ENCODE measurements at places on chromosomes 1 and 21. TPM values are rescaled to one million over a fixed set of nuclear protein-coding genes. Genes with fewer than 3 reads are reported as not detected.
A peak's percentile ranks its signal among the peaks of the same experiment; 100 is the strongest.

DNA sequence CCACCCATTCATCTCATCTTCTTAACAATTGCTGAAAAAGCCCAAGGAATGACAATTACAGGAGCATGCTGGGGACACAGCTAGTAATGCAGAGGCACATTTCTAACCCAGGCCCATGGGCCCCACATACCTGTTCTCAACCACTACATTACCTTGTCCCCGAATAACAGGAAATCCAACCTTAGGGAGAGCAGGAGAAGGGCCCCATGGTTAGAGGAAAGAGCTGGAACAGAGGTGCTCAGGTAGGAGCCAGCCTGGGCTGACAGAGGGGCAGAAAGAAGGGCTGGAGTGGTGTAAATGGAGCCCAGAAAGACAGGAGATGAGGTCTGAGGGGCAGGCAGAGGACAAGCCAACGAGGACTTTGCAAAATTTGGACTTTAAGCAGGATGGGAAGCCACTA lies 11.4 kb upstream of the S100A8 start:
- no peak for DNase-seq

- no peak for DNase-seq
Observed at GRCh38 chr1:198630863-198631262, 8.0 kb upstream of the PTPRC start.

DNA sequence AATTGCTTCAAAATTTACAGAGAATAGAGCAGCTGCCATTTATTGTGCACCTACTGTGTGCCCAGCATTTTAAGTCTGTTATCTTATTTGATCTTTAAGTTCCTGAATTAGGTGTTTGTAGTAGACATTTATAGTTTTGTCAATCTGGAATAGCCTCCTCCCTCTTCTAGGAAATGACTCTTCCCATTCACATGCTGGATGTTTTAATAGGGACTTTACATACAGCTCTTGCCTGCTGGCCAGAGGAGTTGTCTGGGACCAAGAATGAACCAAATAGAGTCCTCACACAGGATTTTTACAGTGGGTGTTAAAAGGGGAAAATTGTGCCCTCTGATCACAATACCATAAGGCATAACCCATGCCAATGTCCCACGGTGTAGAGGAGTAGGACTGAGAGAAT lies 367.1 kb downstream of the PDE4B start:
- no peak for DNase-seq

- DNase-seq = peak; percentile 43
Observed at GRCh38 chr1:93322349-93322748, 23.4 kb upstream of the DR1 start.

DNA sequence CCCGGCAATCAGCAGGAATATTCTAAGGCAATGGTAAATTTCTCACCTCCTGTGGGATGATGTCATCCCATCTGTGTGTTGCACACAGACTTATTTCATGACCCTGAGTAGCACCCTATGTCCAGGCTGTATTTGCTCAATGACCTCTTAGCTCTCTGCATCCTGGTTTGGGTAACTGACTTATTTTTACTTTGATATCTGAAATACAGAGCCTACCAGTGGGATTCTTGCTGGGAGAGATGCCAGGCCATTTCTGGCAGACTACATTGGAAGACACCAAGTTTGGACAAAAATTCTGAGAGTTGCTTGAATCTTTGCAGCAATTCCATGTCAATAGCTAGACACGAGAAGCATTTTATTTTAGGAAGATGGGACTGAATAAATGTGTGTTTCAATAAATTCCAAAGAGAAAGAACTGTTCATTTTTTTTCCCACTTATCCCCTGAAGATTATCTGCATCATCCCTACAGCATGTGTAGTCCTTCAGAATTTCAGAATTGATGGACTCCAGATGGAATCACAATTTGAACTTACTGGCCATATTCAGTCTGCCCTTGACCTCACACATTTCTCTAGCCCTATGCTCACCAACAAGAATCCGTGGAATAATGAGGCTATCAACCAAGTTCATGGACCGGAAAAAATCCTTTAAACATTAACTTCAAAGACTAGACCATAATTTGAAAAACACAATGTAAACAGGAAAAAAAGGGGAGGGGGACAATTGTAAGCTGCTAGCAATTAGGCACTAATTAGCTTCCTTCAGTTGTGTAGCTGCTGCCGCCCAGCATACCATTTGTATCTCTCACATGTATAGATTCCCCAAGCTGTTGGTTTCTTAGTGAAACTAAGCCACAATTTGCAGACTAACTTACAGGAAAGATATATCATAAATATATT lies 226.5 kb downstream of the HMCN1 start:
- DNase-seq = peak; percentile 54

- DNase-seq = no peak
Observed at GRCh38 chr1:235101558-235102258, 26.9 kb downstream of the TOMM20 start.

DNA sequence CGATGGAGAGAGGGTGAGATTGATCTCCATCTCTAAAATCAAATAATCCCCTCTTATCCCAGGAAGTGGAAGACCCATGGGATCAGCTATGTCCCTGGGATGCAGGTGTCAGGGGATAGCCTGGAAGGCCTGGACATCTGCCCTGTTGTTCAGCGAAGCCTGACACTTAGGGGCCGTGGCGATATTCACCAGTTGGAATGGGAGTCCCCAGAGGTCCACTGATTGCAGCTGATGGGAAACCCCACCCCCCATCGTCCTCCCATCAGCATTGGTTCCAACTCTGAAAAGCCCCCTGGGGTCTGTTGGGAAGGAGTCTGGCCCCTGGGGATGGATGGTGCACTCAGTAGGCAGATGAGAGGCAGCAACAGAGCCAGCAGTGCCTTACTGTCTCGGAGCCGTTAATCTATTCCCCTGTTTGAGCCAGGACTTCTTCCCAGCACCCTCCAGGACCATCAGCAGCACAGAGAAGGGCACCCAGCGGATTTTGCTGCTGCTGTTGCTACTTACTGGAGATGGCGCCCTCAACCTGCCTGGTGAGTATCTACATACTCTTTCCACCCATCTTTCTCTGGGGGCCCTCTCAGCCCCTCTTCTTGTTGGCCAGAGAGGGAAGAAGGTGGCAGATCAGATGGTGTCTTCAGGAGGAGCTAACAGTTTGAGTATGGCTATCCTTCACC lies 13.4 kb downstream of the CATSPER4 start:
- no peak for DNase-seq

The LRRC3 gene
- total RNA-seq = 2.4 TPM

DNA sequence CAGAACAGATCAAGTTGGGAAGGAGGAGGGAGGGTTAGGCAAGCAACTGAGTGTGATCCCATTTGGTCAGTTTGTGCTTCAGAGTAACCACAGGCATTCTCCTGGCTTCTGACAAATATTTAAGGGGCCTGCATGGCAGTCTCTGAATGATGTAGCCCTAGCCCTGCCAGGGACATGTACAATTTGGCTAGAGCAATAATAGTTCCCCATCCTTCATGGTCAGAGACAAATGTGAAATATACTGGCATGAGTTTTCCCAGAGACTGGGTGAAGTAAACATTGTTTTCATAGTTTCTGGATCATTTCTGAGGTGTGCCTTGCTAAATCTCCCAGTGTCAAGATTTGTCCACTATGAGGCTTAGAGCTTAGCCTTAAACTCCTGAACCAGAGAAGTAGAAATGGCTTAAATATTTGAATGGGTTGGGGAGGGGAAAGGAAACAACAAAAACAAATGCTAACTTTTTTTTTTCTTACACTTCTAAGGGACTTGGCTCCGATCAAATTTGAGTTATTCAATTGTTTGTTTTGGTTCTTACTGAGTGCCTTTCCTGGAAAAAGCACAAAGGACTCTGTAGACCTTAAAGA lies 42.0 kb upstream of the UBE2U start:
- DNase-seq = no peak

GRCh38 chr1:204345438-204345841 lies 14.3 kb downstream of the PLEKHA6 start:
- no peak for DNase-seq

DNA sequence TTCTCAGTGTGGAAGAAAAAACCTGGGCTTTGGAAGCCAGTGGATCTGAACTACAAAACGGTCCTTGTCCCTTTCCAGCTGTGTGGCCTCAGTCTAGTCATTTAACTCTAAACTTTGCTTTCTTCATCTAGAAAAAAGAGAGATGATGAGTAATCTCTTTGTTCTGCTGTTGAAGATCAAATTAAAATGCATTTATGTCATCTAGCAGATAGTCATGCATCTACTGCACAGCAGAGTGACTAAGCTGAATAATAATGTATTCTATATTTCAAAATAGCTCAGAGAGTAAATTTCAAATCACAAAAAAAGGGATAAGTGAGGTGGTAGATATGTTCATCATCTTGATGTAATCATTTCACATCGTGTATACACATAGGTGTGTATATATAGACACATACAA lies 473.2 kb downstream of the DSCAM start:
- DNase-seq = no peak

DNA sequence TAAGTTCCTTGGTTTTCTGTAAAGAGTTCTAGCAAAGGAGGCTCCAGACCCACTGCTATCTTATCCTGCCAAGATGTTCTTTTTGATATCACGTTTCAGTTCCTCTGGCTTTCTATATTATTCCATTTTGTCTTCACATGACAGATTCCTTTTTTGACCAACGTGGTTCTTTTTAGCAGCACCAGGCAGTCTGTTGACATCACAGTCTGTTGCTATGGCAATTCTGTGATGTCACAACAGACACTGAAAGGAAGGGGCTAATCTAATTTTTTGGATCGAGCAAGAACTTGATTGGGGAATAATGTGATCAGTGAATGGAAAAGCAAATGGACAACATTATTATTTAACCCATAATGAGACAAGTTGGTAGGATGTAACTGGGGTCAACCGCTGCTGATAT lies 64.5 kb upstream of the GOLT1A start:
- DNase-seq = peak; percentile 62

- no peak for DNase-seq
Observed at GRCh38 chr1:214380396-214380795, 99.4 kb downstream of the SMYD2 start.

GRCh38 chr1:168088511-168089325 lies 48.0 kb downstream of the GPR161 start:
- no peak for DNase-seq

GRCh38 chr1:145956781-145957442 lies 905 bp downstream of the LIX1L start:
- DNase-seq = peak; percentile 79

DNA sequence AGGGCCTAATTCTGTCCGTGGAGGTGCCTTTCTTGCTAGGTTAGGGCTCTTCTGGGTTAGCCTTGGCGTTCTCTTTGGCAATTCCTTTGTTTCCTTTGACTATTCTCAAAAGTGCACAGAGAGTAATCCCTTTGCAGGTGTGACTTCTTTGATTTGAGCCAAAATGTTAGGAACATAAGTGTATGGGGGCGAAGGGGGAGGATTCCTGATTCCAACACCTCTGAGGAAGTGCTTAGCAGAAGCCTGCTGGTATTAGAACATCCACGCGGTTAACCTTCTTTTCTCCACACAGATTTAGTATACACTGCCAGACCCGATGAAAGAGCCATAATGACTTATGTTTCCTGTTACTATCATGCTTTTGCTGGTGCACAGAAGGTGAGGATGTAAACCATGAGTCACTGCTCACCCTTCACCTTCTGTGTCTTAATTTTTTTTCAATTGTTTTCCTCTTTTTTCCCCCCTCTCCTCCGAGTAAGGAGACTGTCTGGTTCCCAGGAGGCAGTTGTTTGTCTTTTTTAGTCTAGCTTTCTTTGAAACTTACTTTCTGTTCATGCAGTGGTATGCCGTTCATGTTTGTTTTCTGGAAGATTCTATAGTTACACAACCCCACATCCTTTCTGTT lies 48.0 kb downstream of the ACTN2 start:
- DNase-seq = no peak

DNA sequence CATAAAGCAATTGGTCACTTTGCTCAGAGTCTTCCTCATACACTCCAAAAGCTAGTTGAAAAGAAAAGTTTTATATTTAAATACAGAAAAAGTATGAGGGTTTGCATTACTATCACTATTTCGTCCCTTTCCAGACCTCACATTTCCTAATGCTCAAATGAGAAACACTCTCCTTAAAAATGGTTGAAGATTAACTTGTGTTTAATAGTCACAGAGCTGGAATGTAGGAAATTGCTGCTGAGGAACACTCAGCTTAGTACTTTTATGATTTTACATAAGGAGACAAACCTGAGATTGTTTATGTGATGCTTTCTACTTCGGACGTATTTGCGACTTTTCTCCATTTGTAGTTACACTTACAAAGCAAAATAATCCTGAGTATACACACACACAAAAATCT lies 39.8 kb downstream of the MYSM1 start:
- no peak for DNase-seq

The GUCA2A gene
- not detected for total RNA-seq

- no peak for DNase-seq
Observed at GRCh38 chr1:99659755-99660210, 13.9 kb downstream of the PALMD start.

DNA sequence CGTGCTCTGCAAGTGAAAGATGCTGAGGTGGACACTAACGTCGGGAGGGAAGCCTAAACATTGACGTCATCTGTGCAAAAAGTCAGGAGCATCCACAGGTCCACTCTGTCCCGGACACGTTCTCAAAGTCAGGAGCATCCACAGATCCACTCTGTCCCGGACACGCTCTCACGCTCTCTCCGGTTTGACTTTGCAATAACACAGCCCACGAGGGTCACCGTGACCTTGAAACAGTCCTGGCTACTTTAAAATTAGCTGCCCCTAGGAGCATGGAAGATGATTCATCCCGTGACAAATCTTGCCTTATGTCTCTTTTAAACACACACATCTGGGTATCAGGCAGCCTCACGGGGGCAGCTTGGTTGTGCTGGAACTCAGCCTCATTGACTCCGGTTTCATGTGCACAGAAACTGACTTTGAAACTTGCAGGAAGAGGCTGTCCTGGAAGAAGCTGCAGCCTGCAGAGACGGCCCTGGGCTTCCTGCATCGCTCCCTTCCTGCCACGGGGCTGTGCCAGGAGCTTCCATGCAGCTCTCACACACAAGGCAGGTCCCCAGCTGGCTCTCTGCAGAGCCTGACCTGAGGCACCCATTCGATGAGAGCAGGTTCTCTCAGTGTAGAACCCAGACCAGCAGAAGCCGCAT lies 18.1 kb upstream of the COL18A1 start:
- peak; percentile 77 for DNase-seq

DNA sequence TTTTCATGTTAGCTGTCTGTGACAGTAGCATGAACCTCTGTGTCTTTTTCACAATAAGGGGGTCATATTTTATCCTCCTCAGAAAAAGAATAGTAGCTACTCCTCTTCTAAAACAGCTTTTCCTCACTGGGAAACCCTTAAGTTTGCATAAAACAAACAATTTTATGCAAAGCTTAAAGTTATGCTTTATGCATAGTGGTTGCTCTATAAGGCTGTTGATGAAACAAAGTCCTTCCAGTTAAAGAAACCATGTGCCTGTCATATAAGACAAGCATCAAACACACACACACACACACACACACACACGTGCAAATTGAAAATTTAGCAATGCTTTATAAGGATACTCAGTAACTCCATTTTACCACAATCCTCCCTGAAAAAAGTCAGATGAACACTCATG lies 107.0 kb downstream of the CHD1L start:
- DNase-seq = no peak
